ENCODE measurements at places on chromosomes 16 and 17.
A peak's percentile ranks its signal among the peaks of the same experiment; 100 is the strongest.

GRCh38 chr17:58280480-58281217 lies at the start of gene MPO:
Gene MPO (minus strand): TSS chr17:58280935. CDS start chr17:58280758, 177 bp downstream.
- DNase-seq = no peak

- no peak for DNase-seq
Observed at GRCh38 chr17:50872710-50873424, 6.7 kb upstream of the TOB1 start.

DNA sequence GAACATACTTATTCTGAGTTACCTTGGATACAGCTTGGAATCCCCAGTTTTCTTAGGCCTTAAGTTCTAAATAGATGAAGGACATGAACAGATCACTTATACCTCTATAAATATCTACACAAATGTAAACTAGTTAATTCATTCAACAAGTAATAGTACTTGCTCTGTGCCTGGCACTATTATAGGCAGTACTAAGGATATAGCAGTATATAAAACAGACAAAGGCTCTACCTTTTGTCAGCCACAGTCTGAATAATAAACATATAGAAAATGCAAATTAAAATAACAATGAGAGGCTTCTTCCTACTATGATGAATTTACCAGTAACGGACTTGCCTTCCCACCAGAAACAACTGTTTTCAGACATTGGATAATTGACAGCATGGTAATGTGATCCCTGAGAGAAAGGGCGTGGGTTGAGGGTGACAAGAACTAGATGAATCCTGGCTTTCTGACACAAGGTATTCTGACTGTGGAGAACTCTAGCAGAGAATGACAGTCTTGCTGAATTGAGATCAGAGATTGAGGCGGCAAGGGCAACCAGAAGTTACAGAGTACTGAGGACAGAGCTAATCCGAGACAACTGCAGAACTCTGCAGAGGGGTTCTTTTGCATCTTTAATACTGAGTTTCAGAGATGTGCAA lies 170.5 kb downstream of the TANC2 start:
- no peak for DNase-seq

- no peak for DNase-seq
Observed at GRCh38 chr17:78502611-78503148, 74.5 kb downstream of the DNAH17 start.

DNA sequence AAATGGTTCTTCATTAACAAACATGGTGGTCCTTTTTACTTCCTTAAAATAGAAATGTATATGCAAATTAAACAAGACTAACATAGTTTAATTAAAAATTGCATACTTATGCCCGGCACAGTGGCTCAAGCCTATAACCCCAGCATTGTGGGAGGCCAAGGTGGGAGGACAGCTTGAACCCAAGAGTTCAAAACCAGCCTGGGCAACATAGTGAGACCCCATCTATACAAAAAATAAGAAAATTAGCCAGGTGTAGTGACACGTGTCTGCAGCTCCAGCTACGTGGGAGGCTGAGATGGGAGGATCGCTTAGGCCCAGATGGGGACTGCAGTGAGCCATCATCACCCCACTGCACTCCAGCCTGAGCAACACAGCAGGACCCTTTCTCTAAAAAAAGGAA lies 18.4 kb downstream of the CDC27 start:
- DNase-seq = no peak

DNA sequence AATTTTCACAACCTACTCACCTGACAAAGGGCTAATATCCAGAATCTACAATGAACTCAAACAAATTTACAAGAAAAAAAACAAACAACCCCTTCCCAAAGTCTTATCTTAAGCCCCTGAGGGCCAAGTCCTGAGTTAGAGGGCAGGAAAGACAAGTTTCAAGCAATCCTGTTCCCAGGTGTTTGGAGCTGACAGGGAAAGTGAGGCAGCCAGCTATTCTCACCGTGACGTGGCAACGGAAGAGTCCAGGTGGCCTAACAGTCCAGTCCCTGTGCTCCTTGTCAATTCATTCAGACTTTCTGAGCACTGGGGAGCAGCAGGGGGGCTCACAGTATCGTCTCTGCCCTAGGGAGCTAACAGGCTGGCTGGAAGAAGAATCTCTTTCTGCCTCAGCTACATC lies 89.7 kb upstream of the RCVRN start:
- no peak for DNase-seq

GRCh38 chr16:52068447-52069074 lies 478.4 kb downstream of the TOX3 start:
- DNase-seq = peak; percentile 32

- no peak for DNase-seq
Observed at GRCh38 chr17:16199093-16199492, 16.2 kb downstream of the NCOR1 start.

DNA sequence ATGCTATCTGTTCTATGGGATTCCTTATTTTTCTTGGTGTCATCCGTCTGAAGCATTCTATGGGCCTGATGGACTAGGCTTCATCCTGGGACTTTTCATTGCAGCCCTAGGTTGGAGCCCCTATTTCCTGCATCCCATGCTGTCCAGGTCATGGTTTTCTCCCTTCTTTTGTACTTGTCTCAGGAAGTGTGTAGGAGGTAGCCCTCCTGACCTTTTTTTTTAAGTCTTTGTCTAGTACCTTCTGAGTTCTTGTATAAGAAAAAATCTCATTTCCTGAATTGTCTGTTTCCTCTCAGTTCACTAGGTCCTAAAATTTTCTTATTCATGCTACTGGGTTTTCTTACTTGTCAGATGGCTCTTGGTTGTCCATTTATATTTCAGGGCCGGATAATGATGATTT lies 6.0 kb downstream of the NDEL1 start:
- no peak for DNase-seq

DNA sequence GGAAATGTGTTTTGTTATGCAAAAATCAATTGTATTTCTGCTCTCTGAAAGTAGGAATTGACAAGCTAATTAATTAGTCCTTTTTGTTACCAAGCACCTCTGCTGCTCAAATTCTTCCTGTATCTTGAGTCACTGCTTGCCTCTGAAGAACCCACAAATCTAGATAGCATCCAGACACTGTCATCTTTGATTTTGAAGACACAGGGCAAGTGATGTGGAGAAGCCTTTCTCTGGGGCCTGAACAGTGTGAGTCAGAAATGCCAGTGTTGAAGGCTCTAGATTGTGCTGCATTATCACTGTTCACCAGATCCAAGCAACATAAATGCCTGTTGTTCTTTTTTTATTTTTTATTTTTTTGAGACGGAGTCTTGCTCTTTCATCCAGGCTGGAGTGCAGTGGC lies 10.9 kb upstream of the ST6GALNAC1 start:
- no peak for DNase-seq

- DNase-seq = no peak
Observed at GRCh38 chr17:40321524-40321929, 12.5 kb downstream of the RARA start.

- no peak for DNase-seq
Observed at GRCh38 chr16:5176505-5176904, 78.9 kb upstream of the EEF2KMT start.

GRCh38 chr16:66923247-66923731 lies 2.0 kb downstream of the RRAD start:
- peak; percentile 30 for DNase-seq

- DNase-seq = no peak
Observed at GRCh38 chr16:48450367-48450766, 65.2 kb upstream of the SIAH1 start.

DNA sequence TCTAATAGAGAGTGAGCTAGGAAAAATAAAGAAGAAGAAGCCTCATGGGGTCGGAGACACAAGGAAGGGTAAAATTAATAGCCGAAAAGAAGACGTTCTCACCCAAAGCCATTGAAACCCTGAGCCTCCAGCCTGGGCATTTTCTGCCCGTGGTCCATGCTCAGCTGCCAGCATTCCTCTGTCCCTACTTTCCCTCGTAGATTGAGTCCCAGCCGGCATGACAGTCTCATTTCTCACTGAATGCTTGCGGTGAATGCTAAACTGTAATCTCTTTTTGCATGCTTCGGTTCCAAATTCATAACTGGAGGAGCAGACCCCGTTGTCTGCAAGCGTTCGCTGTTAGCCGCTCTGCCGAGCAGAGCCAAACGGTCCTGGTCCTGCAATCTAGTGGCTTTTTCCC lies 54.0 kb upstream of the COX10 start:
- no peak for DNase-seq

- DNase-seq = peak; percentile 38
Observed at GRCh38 chr16:10688291-10688690, 6.4 kb downstream of the TEKT5 start.

DNA sequence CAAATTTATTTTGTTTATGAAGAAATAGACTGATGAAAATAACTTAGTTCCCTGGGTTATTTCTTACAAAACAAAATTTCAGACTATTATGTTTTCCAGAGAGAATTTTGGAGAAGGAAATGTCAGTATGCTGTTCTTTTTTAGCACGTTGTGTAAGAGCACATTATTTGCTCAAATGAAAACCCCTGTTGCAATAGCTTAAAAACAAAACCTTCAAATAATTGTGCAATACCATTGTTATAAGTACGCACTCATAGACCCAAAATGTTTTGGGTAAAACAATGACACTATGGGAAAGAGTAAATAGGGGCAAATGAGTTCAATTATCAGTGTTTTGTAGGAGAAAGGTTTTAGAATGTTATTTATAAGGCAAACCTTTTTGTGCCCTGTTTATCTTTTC lies 18.2 kb downstream of the VMP1 start:
- no peak for DNase-seq

- no peak for DNase-seq
Observed at GRCh38 chr17:8051831-8052230, 13.0 kb downstream of the ALOX15B start.

DNA sequence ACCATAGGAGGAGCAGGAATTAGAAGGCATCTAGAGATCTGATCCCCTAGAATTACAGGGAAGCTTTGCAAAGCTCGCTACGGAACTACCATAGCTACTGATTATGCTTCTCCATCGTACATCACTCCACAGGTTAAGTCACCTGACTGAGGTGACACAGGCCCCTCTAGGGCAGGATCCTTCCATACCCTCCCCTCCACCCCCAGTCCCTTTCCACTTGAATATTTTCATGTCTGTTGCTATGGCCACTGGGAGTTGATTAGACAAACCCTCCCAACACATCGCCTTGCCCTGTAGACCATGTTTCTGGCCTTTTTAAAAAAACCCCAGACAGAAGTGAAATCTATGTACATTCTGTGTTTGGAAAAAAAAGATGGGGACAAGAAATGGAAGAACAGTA lies 287.1 kb downstream of the SOX9 start:
- DNase-seq = no peak

GRCh38 chr17:45784741-45785479 lies 790 bp downstream of the CRHR1 start:
- DNase-seq = no peak

DNA sequence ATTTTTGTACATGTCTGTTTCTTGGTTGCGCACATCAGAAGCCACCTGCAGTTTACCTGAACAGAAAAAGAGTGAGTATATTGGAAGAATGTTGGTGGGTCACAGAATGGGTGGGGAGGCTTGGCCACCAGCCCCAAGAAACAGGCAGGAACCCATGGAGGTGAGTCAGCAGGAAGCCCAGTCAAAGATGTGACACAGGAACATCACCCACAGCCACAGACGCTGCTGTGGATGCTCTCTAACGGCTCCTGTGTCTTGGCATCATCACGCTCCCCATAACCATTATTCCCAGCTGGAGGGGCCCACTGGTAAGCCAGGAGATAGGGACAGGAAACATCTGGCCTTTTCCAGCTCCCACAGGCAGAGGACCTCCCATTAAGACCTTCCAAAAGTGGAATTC lies 94.0 kb upstream of the WSB1 start:
- DNase-seq = no peak

DNA sequence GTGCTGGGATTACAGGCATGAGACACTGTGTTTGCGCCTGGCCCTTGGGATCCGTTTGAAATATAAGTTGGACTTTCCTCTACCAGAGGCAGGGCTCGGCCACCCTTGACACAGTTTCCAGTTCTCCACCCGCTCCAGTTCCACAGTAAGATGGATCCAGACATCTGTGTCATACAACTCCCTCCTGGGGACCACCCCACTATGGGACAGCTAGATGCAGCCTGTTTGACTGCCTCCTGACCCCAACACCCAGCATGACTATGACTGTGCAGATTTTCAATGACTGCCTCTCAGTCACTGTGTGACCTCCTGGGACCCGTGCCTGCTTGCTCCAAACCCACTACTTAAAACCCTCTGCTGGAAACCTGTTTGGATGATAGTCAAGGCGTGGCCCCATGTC lies 166.7 kb downstream of the IRF8 start:
- DNase-seq = no peak

DNA sequence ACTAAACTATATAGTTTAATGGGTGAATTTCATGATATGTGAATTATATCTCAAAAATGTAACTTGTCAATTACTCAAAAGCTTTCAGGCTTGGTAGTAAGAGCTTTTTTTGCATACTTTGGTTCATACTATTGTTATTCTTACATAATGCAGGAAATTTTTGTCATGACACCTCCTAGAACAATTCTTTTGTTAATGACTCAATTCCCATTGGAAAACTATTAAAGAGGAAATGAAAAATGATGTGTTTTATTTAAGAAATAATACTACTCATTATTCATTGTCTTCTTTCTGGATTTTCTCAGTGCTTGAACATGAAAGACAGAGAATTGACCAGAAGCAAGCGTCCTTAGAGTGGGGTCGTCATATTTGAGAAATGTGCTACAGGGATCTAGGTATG lies 196.4 kb upstream of the KCNJ16 start:
- no peak for DNase-seq

DNA sequence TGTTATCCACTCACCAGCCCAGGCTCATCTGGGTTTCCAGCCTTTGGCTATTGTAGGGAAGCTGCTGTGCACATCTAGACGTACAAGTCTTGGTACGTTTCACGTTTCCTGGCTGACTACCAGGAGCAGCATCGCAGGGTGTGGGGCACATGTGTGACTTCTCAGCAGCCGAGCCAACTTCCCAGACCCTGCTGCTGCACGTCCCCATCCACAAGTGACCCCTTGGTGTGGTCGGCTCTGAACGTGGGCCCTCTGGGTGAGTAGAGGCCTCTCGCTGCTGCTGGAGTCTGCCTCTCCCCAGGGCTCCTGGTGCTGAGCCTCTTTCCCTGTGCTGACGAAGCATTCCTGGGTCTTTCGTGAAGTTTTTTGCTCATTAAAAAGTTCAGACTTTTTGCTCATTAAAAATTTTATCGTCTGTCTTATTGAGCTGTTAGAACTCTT lies 70.2 kb upstream of the ZNF750 start:
- no peak for DNase-seq

- no peak for DNase-seq
Observed at GRCh38 chr17:9241371-9241712, 220.0 kb downstream of the NTN1 start.

GRCh38 chr17:2011411-2012371 lies 13.4 kb downstream of the RTN4RL1 start:
- peak; percentile 27 for DNase-seq

DNA sequence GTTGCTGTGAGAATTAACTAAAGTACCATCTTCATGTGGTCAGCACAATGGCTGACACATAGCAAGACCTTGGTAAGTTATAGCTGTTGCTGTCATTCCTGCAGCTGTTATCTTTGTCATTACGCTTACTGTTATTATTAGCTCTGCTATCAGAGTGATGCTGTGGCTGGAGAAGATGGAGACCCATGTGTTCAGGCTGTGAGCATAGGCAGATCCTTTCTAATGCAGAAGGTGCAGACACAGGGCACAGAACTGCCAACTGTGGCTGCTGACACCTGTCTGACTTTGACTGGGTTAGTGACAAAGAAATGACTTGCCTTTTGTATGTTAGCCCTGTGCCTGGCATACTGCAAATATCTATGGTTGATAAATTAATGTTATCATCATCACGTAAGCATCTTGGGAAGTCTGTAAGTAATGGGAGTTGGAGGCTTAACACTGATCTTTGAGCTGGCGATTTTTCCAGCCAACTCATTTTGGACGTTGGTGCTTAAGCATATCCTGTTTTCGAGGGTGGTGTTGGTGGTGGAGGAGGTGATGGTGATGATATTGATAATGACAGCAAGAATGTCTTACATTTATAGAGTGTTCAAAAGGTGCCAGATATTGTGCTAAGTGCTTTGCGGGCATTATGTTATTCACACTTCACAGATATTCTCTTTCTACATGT lies 695.3 kb downstream of the WWOX start:
- DNase-seq = no peak

All from NCI-H2029 (cell line).